Activated naive CD8-positive, alpha-beta T cell treated with anti-CD3 and anti-CD28 coated beads for 36 hours (primary cell): ENCODE measurements at places on chromosomes 6 and 20. TPM values are rescaled to one million over a fixed set of nuclear protein-coding genes. Genes with fewer than 3 reads are reported as not detected.

- peaks cover 8% of the 10 kb centered on the region for H3K36me3 ChIP-seq
- peaks cover 61% of the 10 kb centered on the region for H3K4me1 ChIP-seq
- no peak overlapping the region for H3K4me3 ChIP-seq
Measured at GRCh38 chr20:46400253-46400652, 6.2 kb downstream of the ELMO2 start.

GRCh38 chr6:98830146-98830545, 4.2 kb upstream of the POU3F2 start:
- no peak overlapping the region for H3K27ac ChIP-seq
- peaks cover 2% of the 10 kb centered on the region for H3K36me3 ChIP-seq
- peaks cover 96% of the 10 kb centered on the region for H3K27me3 ChIP-seq

GRCh38 chr20:1291191-1291741, 25.2 kb downstream of the SNPH start:
- peaks cover 36% of the 10 kb centered on the region for H3K4me1 ChIP-seq
- peaks cover 7% of the 10 kb centered on the region for H3K36me3 ChIP-seq
- DNase-seq: no peak
- H3K27ac ChIP-seq: no peak overlapping the region
- no peak overlapping the region for H3K4me3 ChIP-seq

VGLL2 gene
- not detected for total RNA-seq

TRIM40 gene
- not detected for total RNA-seq
